Memory B cell (primary cell): ENCODE measurements at places on chromosomes 11 and 22.
A peak's percentile ranks its signal among the peaks of the same experiment; 100 is the strongest.

GRCh38 chr11:132234878-132235277 is 864.5 kb downstream of the NTM start:
- no peak for DNase-seq

DNA sequence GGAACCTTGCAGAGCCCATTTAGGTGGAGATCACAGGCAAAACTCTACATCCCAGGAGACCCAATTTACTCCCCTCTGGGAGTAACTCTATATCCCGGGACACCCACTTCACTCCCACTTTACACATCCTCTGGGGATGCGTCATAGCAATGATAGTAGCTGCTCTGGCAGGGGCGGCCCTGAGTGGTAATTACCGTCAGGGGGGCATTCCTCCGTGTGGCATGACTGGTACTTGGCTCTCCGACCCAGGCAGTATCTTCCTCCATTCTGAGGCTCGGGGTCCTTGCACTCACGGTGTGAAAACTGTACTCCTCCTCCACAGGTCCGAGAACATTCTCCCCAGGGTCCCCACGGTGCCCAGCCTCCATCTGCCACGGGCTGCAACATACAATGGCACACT is 17.2 kb downstream of the ADAMTS8 start:
- no peak for DNase-seq

DNA sequence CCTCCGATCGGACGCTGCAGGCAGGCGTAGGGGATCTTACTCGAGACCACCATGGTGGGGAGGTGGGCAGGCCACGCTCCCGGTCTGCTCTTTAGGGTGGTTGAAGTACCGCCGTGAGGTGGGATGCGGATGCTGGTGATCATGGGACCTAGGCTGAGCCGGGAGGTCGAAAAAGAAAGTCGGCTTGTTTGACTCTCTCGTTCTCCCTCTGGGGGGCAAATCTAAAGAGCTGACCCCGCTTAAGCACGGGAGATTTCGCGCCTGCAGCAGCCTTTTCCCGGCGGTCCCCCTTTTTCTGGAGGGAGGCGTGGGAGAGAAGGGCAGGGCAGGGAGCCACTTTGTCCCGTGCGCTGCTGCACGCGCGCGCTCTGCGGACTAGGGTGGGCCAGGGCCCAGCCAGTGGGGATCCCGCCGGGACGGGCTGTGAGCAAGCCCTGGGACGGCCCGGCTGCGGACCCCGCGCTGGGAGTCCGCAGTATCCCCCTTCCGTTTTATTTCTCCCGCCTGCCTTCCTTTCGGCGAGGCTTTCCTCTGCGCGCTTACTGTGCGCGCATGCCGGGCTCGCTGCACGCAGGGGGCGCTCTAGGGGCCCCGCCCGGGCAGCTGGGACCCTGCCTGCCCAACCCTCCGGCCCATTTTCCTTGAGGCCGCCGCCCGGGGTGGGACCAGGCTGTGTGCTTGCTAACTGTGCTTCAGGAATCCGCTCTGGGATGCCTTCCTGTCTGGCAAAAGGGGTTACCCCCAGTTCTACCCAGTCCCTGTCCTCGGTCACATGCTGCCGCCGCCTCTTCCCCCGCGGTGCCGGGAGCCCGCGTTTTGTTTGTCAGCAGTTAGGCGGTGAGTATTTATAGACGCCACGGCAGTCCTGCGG is 81.0 kb downstream of the PRR5L start:
- peak; percentile 29 for DNase-seq

GRCh38 chr22:38844315-38845003 is 631 bp upstream of the NPTXR start:
- no peak for DNase-seq

- peak; percentile 44 for DNase-seq
Measured at GRCh38 chr22:23137905-23138561, 3.8 kb downstream of the RSPH14 start.

GRCh38 chr11:61727401-61727811 is 25.0 kb upstream of the MYRF start:
- DNase-seq: no peak

GRCh38 chr22:42202048-42202447 is 68.4 kb downstream of the TCF20 start:
- DNase-seq: no peak

GRCh38 chr11:109512680-109513079 is 90.7 kb downstream of the C11orf87 start:
- no peak for DNase-seq
